Stimulated activated CD4-positive, alpha-beta T cell treated with anti-CD3 and anti-CD28 coated beads, Interleukin-1b, Interleukin-23, amount 100 ng/mL, for 1 hour (primary cell): ENCODE measurements at places on chromosomes 6 and 20.

DNA sequence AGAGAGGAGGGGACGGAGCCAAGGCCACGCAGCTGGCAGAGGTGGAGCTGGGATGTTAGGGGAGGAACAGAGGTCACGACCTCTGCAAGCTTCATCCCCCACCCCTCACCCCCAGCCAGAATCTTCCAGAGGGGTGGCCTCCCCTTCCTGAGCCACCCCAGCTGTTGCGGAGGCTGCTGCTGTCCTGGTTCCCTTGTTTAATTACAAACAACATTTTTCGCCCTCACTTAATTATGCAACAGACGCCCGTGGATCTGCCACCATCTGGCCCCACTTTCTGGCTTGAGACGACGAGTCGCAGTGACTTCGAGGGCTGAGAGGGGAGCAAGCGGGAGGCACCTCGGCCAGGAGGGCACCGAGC lies 153.7 kb upstream of the PTPN1 start:
- no peak for DNase-seq

DNA sequence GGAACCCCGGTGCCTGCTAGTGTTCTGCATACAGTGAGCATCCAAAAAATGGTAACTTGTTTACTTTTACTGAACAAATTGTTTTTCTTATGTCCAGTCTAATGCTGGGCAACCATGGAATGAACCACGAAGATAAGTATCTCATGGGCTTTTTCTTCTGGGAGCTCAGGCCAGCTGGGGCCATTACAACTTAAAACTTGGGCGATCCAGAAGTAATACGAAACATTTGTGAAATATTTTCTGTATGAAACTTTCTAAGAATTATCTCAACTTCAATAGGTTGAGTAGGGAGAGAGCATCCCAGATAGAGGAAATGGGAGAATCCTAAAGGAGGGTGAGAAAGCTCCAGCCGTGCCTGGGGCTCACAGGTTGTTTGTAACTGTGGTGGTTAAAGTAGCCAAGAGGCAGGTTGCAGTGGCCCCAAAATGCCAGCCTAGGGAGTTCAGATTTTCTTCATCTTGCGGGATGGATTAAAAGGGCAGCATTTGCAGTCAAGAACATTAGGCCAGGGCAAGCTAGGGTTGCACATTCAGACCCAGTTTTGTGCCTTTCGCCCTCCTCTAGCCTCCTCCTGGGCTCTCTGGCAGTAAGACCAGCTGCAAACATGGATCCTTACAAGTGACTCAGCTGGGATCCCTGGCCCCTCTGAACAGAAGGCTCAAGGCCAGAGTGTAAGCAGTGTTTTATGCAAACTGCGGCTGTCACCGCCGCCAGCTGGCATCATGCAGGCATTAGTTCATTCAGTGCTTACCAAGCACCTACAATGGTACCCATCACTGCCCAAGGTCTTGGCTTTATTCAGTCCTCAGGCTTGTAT lies 41.5 kb downstream of the ELMO2 start:
- no peak for DNase-seq

GRCh38 chr6:30824698-30825097 lies 59.6 kb upstream of the DDR1 start:
- DNase-seq: no peak

DNA sequence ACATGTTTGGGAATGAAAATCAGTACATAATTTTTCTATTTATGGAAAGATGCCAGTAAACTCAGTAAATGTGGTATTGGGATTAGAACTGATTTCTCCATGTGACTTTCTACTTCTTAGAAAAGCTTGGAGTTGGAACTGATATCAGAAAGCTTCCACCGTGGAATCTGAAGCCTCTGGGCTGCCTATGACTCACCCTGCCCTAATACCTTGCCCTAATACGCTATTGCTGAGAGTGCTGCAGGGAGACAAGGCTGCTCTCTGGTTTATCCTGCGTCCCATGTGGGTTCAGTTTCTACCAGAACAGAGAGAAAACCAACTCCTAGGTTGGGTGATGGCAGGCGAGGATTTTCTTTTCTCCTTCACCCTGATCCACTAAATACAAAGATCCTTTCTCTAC lies 3.3 kb upstream of the STMND1 start:
- no peak for DNase-seq

DNA sequence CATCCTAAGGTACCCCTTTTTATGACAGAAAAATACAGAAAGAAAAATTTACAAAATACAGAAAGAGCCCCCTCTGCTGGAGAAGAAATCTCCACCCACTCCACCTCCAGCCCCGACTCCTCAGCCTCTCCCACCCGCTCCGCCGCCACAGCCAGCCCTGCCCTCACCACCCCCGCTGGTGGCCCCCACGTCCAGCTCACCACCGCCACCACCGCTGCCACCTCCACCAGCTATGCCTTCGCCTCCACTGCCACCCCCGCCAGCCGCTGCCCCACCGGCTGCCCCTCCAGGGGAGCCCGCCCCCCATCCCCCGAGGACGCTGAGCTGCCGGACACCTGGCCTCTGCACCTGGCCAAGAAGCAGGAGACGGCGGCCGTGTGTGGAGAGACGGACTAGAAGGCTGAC lies 17.7 kb downstream of the WFDC2 start:
- no peak for DNase-seq

- DNase-seq: no peak
Observed at GRCh38 chr20:57756921-57757320, 47.1 kb upstream of the PMEPA1 start.

DNA sequence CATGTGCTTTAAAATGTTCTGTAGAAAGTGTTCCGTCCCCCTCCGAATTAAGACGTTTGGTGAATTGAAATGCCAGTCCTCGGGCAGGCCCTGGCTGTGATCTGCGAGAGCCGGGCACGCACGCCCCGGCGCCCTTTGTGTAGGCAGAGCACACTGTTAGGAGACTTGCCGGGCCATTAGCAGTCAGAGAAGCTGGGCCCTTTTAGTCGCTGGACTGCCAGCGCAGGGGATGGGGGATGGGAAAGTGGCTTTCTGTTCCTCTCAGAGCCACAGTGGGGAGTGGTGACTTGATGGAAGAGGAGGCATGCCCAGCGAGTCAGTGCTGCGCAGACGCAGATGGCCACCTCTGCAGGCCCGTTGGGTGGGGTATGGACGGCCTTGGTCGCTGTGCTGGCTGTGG lies 2.2 kb downstream of the PPP1R3G start:
- no peak for DNase-seq

GRCh38 chr20:45311589-45312211 lies 3.6 kb upstream of the MATN4 start:
- peak; percentile 39 for DNase-seq

- no peak for DNase-seq
Observed at GRCh38 chr6:90253631-90254030, 43.0 kb downstream of the BACH2 start.

DNA sequence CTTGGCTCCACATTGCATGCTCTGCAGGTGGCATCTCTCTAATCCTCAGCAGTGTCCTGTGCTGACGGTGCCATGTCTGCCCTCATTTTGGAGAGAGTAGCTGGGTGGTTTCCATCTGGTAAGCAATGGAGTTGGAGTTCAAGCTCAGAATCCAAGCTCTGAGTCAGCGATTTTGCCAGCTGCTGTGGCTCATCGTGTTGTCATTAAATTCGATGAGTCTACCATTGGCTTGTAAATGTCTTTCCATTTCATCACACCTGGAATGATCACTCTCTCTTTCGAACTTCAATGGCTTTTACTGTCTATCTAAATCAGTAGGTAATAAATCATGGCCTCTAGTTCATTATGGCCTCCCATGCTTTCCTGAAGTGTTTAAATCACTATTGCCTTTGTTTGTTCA lies 378.5 kb upstream of the TSHZ2 start:
- no peak for DNase-seq

- DNase-seq: no peak
Observed at GRCh38 chr20:46551522-46552381, 1.3 kb upstream of the OCSTAMP start.

DNA sequence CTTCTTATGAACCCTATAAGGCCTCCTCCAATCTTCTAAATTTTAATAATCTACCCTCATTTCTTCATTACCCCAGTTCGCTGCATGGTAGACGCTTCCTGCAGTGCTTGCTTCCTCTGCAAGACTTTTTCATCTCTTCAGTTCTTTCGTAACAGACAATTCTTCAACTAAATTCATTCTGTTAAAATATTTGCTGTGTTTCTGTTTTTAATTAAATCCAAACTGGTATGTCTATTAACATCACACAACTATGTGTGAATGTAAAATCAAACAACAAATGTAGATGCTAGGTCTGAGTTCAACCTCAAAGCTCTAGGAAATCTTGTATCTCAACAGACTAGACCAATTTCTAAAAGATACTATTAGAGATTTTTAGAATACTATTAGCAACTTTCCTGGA lies 199.3 kb downstream of the RNGTT start:
- no peak for DNase-seq

DNA sequence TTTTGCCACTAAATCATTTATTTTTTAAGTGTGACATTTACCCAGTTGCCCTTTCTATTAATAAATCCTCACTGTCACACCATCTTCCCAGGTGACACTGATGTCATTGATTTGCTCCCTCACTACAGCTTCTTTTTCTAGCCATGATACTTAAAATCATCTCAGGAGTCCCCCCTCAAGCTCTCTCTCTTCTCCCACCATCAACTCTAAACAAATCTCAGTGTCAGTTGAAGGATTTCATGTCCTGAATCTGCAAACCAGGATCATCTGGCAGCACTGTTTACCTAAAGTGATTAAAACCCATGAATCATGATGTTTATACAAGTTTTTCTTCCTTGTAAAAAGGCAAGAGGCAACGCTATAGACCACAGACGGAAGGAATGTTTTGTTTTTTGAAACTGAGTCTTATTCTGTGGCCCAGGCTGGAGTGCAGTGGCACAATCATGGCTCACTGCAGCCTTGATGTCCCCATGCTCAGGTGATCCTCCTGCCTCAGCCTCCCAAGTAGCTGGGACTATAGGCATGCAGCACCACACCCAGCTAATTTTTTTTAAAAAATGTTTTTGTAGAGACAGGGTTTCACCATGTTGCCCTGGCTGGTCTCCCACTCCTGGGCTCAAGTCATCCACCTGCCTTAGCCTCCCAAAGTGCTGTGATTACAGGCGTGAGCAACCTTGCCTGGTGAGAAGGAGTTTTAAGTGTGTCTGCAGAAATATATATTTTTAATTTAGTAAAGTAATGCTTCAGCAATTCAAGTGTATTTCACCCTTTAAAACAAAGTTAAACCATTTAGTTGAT lies 30.1 kb upstream of the SH3BGRL2 start:
- no peak for DNase-seq

DNA sequence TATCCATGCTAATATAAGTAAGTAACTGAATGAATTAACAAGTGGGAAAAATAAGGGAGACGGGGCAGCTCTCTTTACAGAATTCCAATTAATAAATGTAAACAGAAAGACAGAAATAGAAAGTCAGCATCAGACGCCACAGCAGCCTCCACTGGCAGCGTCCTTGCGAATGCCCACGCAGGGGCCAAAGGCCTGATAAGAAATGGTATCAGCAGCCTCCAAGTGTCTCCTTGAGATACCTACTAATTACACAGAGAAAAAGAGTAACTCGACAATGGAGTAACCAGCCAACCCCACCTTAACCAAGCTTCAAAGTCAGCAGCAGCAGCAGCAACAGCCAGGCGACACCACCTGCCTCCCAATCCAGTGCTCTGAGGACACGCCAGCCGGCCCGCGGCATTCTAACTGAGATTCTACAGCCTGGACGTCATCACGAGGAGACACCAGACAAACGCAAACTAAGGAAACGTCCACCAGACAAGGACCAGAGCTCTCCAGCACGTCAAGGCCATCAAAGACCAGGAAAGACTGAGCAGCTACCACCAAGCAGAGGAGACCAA lies 78.8 kb downstream of the TAF4 start:
- no peak for DNase-seq

GRCh38 chr6:157200611-157201010 lies 122.7 kb downstream of the TMEM242 start:
- DNase-seq: no peak

DNA sequence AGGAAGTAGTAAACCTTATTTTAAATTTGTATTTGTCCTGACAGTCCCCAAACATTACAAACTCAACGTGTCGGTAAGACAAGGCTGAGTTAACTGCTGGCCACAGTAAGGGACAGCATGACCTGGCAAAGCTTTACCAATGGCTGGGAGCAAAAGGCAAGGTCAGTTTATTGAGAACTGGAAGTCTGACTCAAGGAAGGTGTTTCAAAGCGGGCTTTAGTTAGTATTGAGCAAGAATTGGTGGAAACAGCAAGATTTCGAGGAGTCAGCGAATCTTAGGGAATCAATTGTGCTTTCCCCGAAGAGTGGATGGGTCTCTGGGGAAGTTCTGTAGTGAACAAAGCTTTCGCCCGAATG lies 885 bp upstream of the GZF1 start:
- DNase-seq: no peak

DNA sequence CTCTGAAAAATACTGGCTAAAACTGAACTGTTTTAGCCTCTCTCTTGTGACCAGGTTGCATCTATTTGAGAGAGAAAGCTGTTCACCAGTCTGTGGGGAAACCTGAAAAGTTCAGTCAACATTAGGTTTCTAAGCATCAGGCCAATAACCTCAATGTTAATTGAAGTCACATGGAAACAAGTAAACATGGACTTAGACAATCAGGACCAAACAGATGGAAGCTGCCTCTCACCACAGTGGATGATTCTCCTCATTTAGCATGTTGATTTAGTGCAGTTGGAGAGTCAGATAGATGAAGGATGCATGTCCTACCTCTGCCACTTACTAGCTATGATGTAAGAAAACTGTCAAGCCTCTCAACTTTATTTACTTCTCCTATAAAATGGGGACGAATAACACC lies 18.2 kb downstream of the SCGN start:
- DNase-seq: no peak

GRCh38 chr6:104218116-104218515 lies 641.6 kb downstream of the HACE1 start:
- DNase-seq: no peak

GRCh38 chr6:136549300-136550044 lies 750 bp downstream of the MAP7 start:
- no peak for DNase-seq

DNA sequence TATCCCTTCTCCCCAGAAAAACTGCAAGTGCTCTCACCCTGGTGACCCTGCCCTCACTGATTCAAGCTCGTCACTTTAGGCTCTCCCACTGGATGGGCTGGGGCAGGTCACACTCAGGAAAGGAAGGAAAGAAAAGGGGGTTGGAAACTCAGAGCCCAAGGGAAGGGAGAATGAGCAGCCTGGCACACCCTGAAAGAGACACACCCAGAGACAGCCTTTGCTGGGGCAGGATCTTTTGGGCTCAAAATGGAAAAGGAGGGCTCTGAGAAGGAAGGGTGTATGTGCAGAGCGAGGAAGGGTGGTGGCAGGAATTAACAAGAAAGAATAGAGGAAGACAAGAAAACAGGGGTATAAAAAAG lies 2.5 kb downstream of the PPP1R18 start:
- no peak for DNase-seq

GRCh38 chr6:1766654-1767053 lies 156.9 kb downstream of the FOXC1 start:
- no peak for DNase-seq

DNA sequence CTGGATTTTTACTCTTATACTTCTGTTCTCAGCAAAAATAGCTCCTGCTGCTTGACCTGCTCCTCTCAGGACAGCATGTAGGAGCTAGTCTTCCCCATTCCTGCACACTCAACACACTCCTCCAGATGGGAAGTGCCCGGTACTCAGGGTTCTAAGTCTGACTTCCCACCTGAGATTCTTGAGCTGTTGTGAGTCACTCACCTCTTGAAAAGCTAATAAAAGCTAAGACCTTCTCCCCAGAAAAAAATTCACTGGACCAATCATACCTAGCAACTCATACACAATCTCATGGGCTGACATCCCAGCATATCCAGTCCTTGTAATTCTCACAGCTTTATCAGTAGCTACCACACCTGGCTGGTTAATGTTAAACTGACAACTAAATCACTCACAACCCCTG lies 53.5 kb downstream of the TRPC4AP start:
- no peak for DNase-seq
